ENCODE measurements at places on chromosomes 12 and 14. TPM values are rescaled to one million over a fixed set of nuclear protein-coding genes. Genes with fewer than 3 reads are reported as not detected.

The ETFRF1 gene
- total RNA-seq, result 9.7 TPM

The KLHL33 gene
- 0.13 TPM for total RNA-seq

The GPR84 gene
- 0.20 TPM for total RNA-seq

The KITLG gene
- total RNA-seq, result 7.0 TPM

The STYK1 gene
- 3.3 TPM for total RNA-seq

The PRMT5 gene
- 111 TPM for total RNA-seq

The WNT1 gene
- not detected for total RNA-seq

The SALL2 gene
- total RNA-seq, result 120 TPM

The MIPOL1 gene
- total RNA-seq, result 22.0 TPM

The MYO1A gene
- total RNA-seq, result 1.4 TPM

The KLRF1 gene
- not detected for total RNA-seq

The PCNX1 gene
- total RNA-seq, result 61.4 TPM

The SLC25A47 gene
- total RNA-seq, result not detected

The MYF5 gene
- not detected for total RNA-seq

The OVCH1 gene
- 0.43 TPM for total RNA-seq

The LTB4R2 gene
- total RNA-seq, result 9.5 TPM

The PLXNC1 gene
- total RNA-seq, result 1.6 TPM

The MFAP5 gene
- 0.44 TPM for total RNA-seq

The SETD1B gene
- total RNA-seq, result 30.7 TPM

The PLEKHG7 gene
- total RNA-seq, result not detected

The PPM1H gene
- total RNA-seq, result 75.2 TPM

The SAMD15 gene
- 5.7 TPM for total RNA-seq

The GYS2 gene
- total RNA-seq, result not detected

The A2M gene
- not detected for total RNA-seq

The FBRSL1 gene
- 71.8 TPM for total RNA-seq

The RTN1 gene
- 5.5 TPM for total RNA-seq

The SLC7A7 gene
- total RNA-seq, result 17.0 TPM

The PLCZ1 gene
- total RNA-seq, result not detected

The BEGAIN gene
- 1.0 TPM for total RNA-seq

The PTGER2 gene
- not detected for total RNA-seq

The TAS2R30 gene
- total RNA-seq, result 1.8 TPM

The NEUROD4 gene
- not detected for total RNA-seq

The SCN8A gene
- total RNA-seq, result 9.7 TPM

The CKB gene
- total RNA-seq, result 602 TPM

The PTGES3 gene
- total RNA-seq, result 320 TPM

The AMDHD1 gene
- 0.49 TPM for total RNA-seq

The NINJ2 gene
- not detected for total RNA-seq

The SPRYD4 gene
- total RNA-seq, result 3.6 TPM

The GRIN2B gene
- total RNA-seq, result 3.2 TPM

The TEAD4 gene
- total RNA-seq, result 19.1 TPM

The PSMB5 gene
- total RNA-seq, result 257 TPM

The IL31 gene
- not detected for total RNA-seq

The PPFIA2 gene
- total RNA-seq, result 1.2 TPM

The MANSC1 gene
- 6.6 TPM for total RNA-seq

The NGB gene
- total RNA-seq, result not detected

The MYF6 gene
- not detected for total RNA-seq

Measured in endodermal cell (in vitro differentiated cells).